ENCODE measurements at places on chromosomes 5 and 9.

GRCh38 chr5:1744393-1745122, 55.1 kb downstream of the MRPL36 start:
- no peak for DNase-seq

GRCh38 chr5:78116167-78116566, 178.3 kb downstream of the AP3B1 start:
- DNase-seq = no peak

- DNase-seq = no peak
Measured at GRCh38 chr9:111148052-111149017, 110.1 kb upstream of the LPAR1 start.

GRCh38 chr5:2291146-2291840, 408.6 kb upstream of the IRX4 start:
- no peak for DNase-seq

All from stimulated activated CD8-positive, alpha-beta memory T cell treated with anti-CD3 and anti-CD28 coated beads, Interleukin-7, amount 100 ng/mL, for 24 hours (primary cell).